ENCODE measurements at places on chromosomes 16 and 17.

GRCh38 chr17:82221341-82221902 lies 7.4 kb upstream of the SLC16A3 start:
- DNase-seq: no peak

- DNase-seq: no peak
These were observed 51.5 kb downstream of the ENGASE start for GRCh38 chr17:79126139-79126538.

GRCh38 chr17:64399071-64399766 lies 8.6 kb upstream of the PECAM1 start:
- DNase-seq: no peak

DNA sequence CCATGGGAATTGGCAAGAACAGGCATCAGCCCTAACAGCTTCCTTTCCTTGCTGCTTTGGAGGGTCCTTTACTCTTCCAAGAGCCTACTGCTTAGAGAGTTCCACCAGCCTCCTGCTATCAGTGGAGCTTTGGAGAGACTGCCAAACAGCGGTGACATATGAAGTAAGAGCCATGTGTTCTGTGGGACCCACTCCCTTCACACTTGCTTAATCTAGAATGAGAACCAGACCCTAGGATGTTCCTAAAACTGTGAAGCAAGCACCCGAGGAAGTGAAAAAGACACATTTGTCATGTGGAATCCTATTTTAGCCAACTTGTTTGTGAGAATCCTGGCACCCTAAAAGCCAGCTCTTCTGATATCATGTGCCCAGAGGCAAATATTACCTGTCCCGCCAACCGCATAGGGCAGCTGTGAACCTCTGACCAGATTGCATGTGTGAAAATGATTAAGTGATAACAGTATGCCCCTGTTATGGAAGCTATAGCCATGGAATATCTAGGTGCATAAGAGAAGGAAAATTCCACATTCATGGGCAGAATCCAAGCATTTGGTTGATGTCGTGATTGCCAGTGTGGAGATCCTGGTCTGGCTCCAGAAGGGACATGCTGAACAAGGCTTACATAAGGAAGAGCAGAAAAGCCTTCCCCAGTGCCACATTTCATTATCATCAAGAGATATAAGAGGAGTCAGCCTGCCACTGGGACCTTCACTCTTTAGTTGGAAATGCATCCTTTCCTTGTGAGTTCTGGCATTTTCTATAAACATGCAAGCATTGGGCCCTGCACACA lies 18.7 kb downstream of the RCVRN start:
- no peak for DNase-seq

- peak; percentile 63 for DNase-seq
These were observed 43.3 kb downstream of the HAPSTR1 start for GRCh38 chr16:9134739-9135138.

GRCh38 chr16:17518441-17518840 lies 47.7 kb upstream of the XYLT1 start:
- DNase-seq: no peak

DNA sequence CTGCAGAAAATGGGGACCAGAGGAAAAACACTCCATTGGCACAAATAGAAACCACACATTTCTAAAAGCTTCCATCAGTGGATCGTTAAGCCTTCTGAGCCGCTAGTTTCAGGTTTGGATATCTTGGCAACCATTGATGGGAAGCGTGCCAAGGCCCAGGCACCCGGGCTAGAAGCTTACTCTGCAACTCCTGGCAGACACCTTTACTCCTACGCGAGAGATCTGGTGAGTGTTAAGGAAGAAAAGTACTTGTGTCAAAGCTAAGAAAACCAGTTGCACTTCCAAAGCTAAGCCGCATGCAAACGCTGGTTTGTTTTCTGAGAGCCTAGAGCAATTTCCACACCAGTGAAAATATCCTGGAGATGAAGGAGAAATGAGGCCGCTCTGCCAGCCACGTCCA lies 472.4 kb downstream of the PMP22 start:
- DNase-seq: no peak

- DNase-seq: no peak
These were observed 78.2 kb downstream of the CRISPLD2 start for GRCh38 chr16:84897911-84898377.

DNA sequence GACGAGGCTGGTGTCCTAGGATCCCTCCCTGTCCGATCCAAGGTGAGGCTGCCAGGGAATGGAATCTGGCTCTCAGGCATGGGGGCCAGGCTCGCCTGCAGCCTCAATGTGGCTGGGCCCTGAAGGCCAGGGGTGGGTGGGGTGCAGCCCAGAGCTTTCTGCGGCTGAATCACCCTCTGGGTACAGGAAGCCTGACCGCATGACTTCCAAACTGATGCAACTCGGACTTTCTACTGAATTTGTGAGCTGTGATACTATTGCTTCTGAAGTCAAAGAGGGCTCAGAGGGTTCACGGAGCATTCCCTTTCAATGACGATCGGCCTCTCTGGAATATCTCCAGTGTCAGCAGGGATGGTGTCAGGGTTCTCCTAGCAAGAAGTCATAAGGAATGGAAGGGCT lies 123.7 kb downstream of the METRNL start:
- DNase-seq: peak; percentile 85

- no peak for DNase-seq
These were observed 604.3 kb upstream of the CA10 start for GRCh38 chr17:52762794-52763167.
